ENCODE measurements at places on chromosomes 7 and 10.

DNA sequence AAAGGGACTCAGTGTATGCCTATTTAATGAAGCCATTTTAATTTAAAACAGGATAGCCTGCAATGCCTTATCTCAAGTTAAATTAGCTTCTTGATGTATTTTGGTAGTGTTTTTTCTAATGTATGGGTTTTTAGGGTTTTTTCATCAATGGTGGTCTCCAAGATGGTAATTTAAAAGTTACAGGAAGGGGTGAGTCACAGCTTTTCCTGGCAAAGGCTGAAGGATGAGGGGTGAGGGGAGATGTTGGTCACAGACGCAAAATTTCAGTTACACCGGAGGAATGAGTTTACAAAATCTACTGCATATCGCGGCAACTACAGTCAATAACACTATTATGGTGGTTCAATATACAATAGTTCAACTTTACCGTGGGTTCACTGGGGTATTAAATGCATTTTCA lies 31.6 kb downstream of the CCDC3 start:
- DNase-seq, result no peak

DNA sequence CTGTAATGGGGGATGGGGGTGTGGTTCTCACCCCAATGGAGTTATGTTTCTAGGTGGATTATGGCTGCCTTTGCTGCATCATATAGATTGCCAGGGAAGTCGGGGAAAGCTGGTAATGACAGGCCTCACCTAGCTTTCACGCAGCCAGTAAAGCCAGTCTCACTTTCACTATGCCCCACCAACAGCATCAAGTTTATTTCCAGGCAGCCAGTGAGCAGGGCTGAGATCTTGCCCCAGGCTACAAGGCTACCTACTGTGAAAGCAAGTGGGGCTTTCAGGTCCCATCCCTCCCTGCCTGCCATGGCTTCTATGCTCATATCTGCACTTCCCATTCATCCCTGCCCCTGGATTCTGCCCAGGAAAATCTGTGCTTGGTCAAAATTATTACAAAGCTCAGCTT lies 61.7 kb upstream of the NXPH1 start:
- no peak for DNase-seq

DNA sequence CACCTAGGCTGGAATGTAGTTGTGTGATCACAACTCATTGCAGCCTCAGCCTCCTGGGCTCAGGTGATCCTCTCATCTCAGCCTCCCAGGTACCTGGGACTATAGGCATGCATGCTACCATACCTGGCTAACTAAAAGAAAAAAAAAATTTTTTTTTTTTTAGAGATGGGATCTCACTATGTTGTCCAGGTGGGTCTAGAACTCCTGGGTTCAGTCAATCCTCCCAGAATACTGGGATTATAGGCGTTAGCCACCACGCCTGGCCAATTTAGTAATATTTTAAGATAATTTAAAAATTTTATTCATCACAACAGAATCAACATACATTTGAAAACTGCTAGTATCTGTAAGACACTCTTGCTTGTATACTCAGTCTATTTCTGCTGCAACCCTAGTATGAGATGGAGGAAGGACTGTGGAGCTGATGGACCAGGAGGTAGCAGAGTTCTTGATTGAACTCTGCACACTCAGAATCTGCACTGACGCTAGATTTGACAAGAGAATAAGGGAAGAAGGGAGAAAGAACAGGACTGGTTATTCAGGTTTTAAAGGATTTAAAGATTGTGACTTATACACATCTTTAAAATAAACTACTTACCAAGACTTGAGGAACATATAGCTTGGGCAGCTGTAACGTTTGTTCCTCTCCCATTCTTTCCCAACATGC lies 57.6 kb downstream of the VCL start:
- no peak for DNase-seq

- no peak for DNase-seq
Measured at GRCh38 chr10:128998101-128998805, 468.8 kb upstream of the MGMT start.

DNA sequence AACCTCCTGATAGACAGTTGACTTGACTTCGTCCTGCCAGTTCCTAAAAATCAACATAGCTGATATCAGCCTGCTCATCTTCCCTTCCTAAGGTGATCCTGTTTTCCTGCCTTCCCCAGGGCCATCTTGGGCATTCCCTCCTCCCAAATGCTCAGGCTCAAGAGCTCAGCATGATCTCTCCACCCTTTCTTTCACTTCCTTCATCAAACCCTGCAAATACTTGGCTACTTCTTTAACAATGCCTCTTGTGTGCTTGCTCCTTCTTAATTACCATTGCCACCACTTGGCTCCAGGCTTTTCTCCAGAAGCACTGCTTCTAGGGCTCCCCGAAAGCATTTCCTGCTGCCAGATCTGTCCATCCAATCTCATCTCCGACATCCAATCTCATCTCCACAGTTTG lies 7.3 kb downstream of the FSCN3 start:
- no peak for DNase-seq

DNA sequence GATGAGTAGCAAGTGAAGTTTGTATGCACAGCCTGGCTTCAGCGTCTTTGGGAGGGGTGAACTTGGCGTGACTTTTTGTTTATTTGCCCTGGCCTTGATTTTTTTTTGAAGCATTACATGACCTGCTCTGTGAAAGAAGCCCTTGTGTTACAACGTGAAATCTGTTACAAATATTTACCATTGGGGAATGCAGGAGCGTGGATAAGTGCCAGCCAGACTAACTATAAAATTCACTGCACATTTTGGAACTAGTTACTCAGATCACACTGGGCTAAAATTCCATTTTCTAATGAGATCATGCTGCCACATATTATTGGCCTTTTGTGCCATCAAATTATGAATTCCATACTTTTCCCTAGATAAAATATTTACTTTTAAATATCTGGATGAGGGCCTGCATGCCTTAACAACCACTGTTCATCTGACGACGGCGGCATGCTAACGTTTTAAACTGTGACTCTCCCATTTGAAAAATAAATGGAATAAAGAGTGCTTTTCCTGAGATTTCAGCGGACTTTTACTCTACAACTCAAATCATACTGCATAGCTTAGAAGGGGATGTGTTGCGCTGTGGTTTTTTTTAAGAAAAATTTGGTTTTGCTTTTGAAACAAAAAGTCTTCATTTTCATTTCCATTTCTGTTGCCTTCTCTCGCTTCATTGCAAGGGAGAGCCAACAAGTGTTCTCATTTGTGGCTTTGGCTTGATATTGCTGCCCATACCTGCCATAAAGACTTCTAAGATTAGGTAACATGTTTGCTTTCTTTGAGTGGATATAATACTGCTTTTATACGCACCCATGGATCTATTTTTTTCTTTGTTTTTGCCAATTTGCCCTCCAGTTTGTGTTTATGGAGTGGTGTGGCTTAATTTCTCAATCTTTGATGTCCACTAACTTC lies 352.2 kb downstream of the TFEC start:
- DNase-seq, result no peak

DNA sequence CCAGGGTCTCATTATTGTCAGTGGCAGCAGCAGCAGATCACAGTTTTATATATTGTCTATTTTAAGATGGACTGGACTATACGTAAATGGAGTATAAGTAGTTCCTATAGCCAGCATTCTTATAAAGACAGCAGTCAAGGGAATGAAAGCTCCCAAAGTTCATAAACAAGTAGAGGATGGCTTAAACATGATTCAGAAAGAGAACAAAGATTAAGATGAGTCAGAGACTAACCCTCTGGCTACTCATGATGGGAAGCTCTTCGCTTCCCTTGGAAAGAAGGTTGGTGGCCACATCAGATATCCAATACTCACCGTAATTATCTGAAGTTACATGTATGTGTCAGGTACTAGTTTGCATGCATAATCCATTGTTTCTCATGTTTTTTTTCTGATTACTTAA lies 277.0 kb downstream of the INHBA start:
- no peak for DNase-seq

DNA sequence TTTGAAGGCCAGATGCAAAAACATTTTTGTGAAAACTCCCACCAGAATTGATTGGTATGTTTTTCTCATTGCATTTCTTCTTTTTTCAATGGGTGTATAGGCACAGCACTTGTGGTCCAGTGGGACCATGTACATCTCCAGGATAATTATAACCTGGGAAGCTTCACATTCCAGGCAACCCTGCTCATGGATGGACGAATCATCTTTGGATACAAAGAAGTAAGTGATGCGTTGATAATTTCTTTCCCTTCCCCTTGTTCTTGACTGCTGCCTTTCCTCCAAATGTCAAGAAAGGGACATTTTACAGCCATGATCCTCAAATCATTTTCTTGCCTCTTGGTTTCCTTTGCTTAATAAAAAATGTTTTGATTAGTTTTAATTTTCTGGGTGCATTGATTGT lies 331.5 kb downstream of the PLXDC2 start:
- no peak for DNase-seq

- DNase-seq, result no peak
Measured at GRCh38 chr10:44924261-44925040, 13.3 kb downstream of the TMEM72 start.
